ENCODE measurements at places on chromosomes 6 and 20. TPM values are rescaled to one million over a fixed set of nuclear protein-coding genes. Genes with fewer than 3 reads are reported as not detected.
A peak's percentile ranks its signal among the peaks of the same experiment; 100 is the strongest.

PNPLA1 gene
- not detected for total RNA-seq

ZFP57 gene
- 0.59 TPM for total RNA-seq

DEFB115 gene
- not detected for total RNA-seq

SNAP25 gene
- total RNA-seq, result 0.29 TPM

PPP1R16B gene
- total RNA-seq, result 15.3 TPM

GRCh38 chr20:57402206-57403125 is 11.3 kb downstream of the RBM38 start:
- no peaks in the 10 kb centered on the region for H3K27me3 ChIP-seq
- no peak overlapping the region for H3K27ac ChIP-seq
- no peak for DNase-seq
- H3K4me3 ChIP-seq, result no peak overlapping the region
- no peaks in the 10 kb centered on the region for H3K4me1 ChIP-seq

- no peaks in the 10 kb centered on the region for H3K27me3 ChIP-seq
- no peak overlapping the region for H3K4me3 ChIP-seq
- peaks cover 7% of the 10 kb centered on the region for H3K36me3 ChIP-seq
- DNase-seq, result no peak
- no peak overlapping the region for H3K27ac ChIP-seq
- peaks cover 5% of the 10 kb centered on the region for H3K4me1 ChIP-seq
Observed at GRCh38 chr6:25485821-25486534, 166.0 kb upstream of the SCGN start.

GRCh38 chr6:92538275-92538674 is 881.1 kb downstream of the EPHA7 start:
- H3K27me3 ChIP-seq, result no peaks in the 10 kb centered on the region
- no peak overlapping the region for H3K4me3 ChIP-seq
- no peaks in the 10 kb centered on the region for H3K4me1 ChIP-seq
- H3K27ac ChIP-seq, result no peak overlapping the region

- DNase-seq, result no peak
- no peak overlapping the region for H3K4me3 ChIP-seq
- H3K27me3 ChIP-seq, result no peaks in the 10 kb centered on the region
- H3K4me1 ChIP-seq, result no peaks in the 10 kb centered on the region
- H3K27ac ChIP-seq, result no peak overlapping the region
Observed at GRCh38 chr6:56364827-56365339, 117.5 kb upstream of the COL21A1 start.

GRCh38 chr6:25832307-25832662 is 433 bp upstream of the SLC17A1 start:
- no peaks in the 10 kb centered on the region for H3K27me3 ChIP-seq
- no peaks in the 10 kb centered on the region for H3K36me3 ChIP-seq
- DNase-seq, result no peak
- no peak overlapping the region for H3K27ac ChIP-seq

DNA sequence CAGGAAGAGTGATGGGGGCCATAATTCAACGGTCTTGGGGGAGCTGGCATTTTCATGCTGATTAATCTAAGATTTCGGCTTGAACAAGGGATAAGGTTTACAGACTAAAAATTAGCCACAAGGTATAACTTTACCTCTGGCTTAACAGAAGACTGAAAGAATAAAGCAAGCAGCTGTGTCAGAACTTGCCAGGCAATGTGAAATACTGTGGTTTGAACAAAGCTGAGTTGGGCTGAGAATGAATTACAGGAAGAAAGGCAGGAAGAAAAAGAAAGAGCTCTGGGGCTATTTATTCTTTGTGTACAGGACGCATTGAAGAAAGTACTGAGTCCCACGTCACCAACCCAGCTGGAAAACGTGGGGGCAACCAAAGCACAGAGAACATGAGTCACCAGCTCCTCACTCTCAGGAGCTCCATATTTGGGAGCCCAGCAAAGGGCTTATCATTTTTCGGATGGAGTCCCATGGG is 121.5 kb upstream of the NEDD9 start:
- DNase-seq, result peak; percentile 16
- no peaks in the 10 kb centered on the region for H3K4me1 ChIP-seq
- no peak overlapping the region for H3K4me3 ChIP-seq
- H3K36me3 ChIP-seq, result no peaks in the 10 kb centered on the region
- H3K27me3 ChIP-seq, result no peaks in the 10 kb centered on the region

- no peaks in the 10 kb centered on the region for H3K36me3 ChIP-seq
- DNase-seq, result no peak
- no peak overlapping the region for H3K4me3 ChIP-seq
- H3K27ac ChIP-seq, result no peak overlapping the region
Observed at GRCh38 chr6:8282380-8282779, 153.0 kb downstream of the SLC35B3 start.

DNA sequence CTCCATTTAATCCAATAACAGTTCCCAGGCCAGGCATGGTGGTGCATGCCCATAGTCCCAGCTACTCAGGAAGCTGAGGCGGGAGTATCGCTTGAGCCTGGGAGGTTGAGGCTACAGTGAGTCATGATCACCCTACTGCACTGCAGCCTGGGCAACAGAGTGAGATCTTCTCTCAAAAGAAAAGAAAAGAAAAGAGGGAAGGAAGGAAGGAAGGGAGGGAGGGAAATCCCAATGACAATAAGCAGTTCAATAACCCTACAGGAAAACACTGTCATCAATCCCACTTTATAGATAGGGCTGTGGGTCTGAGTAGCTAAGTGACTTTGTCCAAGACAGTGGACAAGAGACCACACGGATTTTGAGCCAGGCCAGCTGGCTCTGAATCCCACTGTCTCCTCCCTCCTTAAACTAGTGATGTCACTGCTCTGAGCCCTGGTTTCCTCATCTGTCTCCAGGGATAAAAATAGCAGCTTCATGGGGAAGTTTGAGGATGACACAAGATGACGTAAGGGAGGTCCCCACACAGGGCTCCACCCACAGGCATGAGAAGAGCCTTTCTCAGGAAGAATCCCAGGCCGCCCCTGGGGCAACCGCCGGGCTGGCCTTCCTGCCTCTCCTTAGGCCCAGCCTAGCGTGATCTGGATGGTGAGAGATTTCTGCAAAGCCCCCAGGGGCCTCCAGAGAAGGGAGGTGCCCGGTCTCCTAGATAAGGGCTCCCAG is 7.2 kb upstream of the TRIB3 start:
- no peak overlapping the region for H3K27ac ChIP-seq
- H3K4me3 ChIP-seq, result no peak overlapping the region
- DNase-seq, result peak; percentile 67

- H3K27ac ChIP-seq, result no peak overlapping the region
- H3K4me1 ChIP-seq, result no peaks in the 10 kb centered on the region
- H3K4me3 ChIP-seq, result no peak overlapping the region
- H3K36me3 ChIP-seq, result no peaks in the 10 kb centered on the region
- DNase-seq, result no peak
- H3K27me3 ChIP-seq, result no peaks in the 10 kb centered on the region
Observed at GRCh38 chr6:142266060-142266459, 35.7 kb upstream of the ADGRG6 start.

DNA sequence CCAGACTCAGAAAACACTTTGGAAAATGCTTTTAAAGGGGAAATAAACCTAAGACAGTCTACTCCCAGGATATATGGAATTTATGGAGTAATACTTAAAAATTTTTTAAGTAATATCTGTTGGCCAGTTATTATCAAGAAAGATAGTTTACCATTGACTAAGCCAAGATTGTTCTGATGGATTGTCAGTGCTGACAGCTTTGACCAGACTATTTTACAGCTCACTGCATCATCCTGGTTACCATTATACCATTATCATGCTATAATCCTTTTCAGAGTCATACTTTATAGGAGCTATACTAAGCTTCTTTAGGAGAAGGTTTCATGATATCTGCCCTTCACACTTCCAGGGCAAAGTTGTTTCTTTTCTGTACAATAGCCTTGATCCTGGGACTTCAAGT is 16.5 kb downstream of the GTF2H5 start:
- H3K36me3 ChIP-seq, result peaks cover 38% of the 10 kb centered on the region
- H3K4me3 ChIP-seq, result no peak overlapping the region
- no peak for DNase-seq
- H3K27ac ChIP-seq, result no peak overlapping the region
- no peaks in the 10 kb centered on the region for H3K4me1 ChIP-seq

DNA sequence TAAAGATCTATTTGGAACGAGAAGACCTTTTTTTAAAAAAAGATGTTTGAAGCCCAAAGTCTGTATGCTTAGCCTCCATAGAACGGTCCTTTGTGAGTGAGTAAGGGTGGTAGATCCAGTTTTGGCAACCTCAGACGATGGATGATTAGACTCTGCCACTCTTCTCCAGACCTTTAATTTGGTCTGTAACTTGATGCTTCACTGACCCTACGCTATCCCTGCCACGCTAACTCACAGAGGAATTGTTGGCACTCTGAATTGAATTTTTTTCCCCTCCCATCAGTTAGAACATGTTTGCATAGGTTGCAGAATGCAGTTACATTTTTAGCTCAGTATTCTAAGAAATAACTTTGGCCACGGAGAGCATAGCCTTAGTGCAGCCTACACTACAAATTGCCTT is 15.8 kb upstream of the DEK start:
- H3K4me1 ChIP-seq, result no peaks in the 10 kb centered on the region
- no peak overlapping the region for H3K27ac ChIP-seq
- no peak for DNase-seq
- no peaks in the 10 kb centered on the region for H3K36me3 ChIP-seq
- H3K4me3 ChIP-seq, result no peak overlapping the region

DNA sequence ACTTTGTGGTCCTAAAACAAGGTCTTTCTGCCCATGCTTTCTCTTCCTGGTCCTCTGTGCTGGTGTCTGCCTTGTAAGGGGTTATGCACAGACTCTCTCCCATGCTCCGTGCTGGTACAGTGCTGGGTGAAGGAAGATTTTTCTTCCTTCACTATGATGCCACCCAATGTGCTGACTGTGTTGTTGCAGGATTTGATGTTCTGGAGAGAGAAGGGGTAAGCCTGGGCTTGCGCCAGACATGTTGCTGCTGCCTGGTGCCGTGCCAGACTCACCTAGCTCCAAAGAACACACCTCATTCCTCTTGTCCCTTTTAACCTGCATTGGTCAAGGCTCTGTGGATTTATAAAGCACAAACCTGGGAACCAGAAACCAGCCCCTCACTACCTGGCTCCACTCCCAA is 28.4 kb upstream of the ARMH2 start:
- H3K36me3 ChIP-seq, result no peaks in the 10 kb centered on the region
- H3K27ac ChIP-seq, result no peak overlapping the region
- H3K4me3 ChIP-seq, result no peak overlapping the region
- no peak for DNase-seq
- H3K4me1 ChIP-seq, result no peaks in the 10 kb centered on the region

GRCh38 chr6:14621518-14621917 is 503.9 kb downstream of the CD83 start:
- no peaks in the 10 kb centered on the region for H3K36me3 ChIP-seq
- no peak for DNase-seq
- no peaks in the 10 kb centered on the region for H3K27me3 ChIP-seq
- H3K4me3 ChIP-seq, result no peak overlapping the region

DNA sequence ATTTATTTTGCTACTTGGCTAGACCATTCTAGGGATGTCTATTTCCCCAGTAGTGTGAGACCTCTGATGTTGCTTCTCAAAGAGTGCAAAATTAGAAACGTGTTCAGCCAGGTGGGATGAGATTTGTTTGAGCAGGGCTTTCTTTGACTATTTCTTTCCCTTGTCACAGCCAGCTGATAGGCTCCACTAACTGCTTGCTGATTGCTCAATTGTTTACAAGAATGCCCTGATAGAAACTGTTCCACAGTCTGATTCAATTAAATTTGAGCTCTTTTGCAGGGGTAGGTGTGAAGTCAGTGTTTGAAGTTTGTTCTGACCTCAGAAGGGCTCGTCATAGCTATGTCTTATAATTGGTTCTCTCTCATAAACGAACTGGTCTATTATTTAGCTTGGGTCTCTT is 220.5 kb downstream of the FNDC1 start:
- no peak overlapping the region for H3K27ac ChIP-seq
- H3K27me3 ChIP-seq, result no peaks in the 10 kb centered on the region
- no peak for DNase-seq
- no peaks in the 10 kb centered on the region for H3K36me3 ChIP-seq
- no peak overlapping the region for H3K4me3 ChIP-seq

- H3K4me1 ChIP-seq, result peaks cover 4% of the 10 kb centered on the region
- H3K27me3 ChIP-seq, result peaks cover 100% of the 10 kb centered on the region
- H3K4me3 ChIP-seq, result no peak overlapping the region
- no peaks in the 10 kb centered on the region for H3K36me3 ChIP-seq
Observed at GRCh38 chr20:21508230-21509078, 5.4 kb downstream of the NKX2-2 start.

DNA sequence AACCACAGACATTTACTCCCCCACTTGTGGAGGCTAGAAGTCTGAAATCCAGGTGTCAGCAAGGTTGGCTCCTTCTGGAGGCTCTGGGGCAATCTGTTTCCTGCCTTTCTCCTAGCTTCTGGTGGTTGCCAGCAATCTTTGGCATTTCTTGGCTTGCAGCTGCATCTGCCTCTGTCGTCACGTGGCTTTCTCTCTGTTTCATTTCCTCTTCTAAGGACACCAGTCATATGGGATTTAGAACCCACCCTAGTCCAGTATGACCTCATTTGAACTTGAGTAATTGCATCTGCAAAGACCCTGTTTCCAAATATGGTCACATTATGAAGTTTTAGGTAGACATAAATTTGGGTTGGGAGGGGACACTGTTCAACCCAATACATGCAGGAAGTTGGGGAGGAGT is 56.2 kb upstream of the EPB41L1 start:
- H3K4me3 ChIP-seq, result no peak overlapping the region
- no peak for DNase-seq
- H3K36me3 ChIP-seq, result no peaks in the 10 kb centered on the region
- no peak overlapping the region for H3K27ac ChIP-seq

DNA sequence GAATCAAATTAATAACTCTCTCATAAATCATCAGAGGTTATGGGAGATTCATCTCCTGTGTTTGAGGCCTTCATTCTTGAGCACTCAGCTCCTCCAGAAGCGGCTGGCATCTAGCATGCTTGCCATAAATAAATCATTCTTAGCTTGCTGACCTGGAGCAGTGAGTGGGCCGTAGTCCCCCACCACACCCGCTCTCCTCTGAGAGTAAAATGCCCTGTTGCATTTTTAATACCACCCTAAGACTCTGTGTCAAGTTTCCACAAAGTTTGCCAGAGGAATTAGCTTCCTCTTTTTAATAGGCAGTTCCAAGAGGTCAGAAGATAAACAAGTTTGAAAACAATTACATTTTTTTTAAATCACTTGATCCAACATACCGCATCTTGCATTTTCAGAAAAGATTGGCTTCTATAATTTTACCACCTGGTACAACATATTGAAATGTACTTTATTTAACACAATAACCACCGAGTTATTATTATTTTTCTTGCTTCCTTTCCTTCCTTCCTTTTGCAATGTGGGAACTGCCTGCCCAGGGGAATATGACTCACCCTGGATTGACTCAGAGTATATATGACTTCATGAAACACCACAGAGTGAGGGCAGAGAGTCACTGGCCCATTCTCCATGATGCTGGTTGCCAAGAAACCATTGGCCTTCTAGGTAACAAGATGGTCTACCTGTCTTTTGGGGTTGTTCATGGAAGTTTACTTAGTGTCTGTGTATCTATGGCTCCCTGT is 29.4 kb upstream of the CLIC5 start:
- peaks cover 58% of the 10 kb centered on the region for H3K27me3 ChIP-seq
- no peak overlapping the region for H3K27ac ChIP-seq
- H3K36me3 ChIP-seq, result no peaks in the 10 kb centered on the region

- H3K4me1 ChIP-seq, result no peaks in the 10 kb centered on the region
- no peak overlapping the region for H3K27ac ChIP-seq
- no peak for DNase-seq
- H3K4me3 ChIP-seq, result no peak overlapping the region
Observed at GRCh38 chr6:134902936-134903335, 47.0 kb downstream of the ALDH8A1 start.

All from endodermal cell (in vitro differentiated cells).